ENCODE measurements at places on chromosomes 2 and 18.

DNA sequence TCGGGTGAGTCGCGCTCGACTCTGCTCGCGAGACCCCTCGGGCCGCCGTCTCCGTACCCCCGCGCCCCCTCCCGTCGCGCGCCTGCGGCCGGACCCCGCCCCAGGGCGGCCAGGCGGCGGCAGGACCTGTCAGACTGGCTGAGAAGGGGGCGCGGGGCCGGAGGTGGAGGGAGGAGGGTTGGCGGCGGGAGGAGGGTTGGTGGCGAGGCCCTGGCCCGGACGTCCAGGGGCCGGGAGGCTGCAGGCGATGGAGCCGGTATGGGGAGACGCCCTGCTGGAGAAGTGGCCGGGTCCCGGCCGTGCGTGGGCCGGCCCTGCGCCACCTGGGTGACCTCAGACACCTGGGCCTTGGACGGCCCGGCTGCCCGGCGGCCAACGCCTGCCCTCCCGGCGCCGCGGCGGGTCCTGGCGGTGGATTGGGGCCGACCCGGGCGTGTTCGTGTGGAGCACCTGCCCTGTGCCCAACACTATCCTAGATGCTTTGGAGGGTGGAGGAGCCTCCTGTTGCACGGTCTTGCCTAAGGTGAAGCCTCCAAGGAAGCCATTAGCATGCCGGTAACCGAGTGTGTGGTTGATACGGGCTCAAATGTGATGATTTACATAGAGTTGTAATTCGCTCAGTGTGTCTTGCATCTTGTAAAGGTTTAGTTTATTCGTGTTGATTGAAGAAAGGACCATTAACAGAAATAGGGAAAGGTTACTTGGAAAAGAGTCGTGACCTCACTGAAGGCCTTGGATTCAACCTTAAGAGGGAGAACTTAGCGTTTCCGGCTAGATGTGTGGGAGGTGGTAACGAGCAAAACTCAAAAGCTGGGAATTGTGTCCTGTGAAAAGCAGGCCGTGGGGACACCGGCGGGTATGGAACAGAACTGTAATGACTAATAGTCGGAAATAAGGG is 550 bp downstream of the MYL12B start:
- DNase-seq, result no peak

DNA sequence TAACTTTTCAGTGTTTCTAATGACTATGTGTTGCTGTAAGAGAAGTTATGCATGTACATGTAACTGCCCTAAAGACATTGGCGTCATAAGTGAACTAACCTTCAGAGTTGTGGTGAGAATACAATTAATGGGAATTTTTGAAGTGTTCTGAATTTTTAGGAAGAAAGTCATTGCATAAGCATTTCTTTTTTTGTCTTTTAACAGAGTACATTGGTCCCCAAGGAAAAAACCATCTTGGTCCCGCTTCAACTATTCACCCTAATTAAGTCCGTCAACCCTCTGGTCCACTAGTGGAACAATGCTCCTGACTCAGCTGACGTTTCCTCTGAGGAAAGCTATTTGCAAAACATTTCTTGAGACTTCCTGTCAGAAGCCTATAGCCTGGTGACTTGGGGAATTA is 41.1 kb upstream of the VIT start:
- no peak for DNase-seq

DNA sequence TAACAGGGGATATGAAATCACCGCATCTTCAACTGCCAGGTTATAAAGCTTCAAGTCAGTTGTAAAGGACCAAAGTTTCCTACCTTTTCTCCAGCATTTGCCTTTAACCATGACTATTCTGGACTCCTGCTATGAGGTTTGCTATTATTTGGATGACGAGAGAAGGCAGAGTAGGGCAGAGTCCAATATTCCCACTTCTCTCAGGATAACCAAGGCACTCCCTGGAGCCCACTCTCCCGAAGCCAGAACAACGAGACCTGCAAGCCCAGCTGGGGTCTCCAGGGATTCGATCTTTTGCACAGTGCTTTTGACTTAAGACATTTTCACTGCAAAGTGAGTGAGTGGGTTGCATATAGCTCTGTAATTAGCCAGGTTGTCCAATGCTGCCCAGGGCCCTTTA is 77.1 kb upstream of the ZNF397 start:
- DNase-seq, result no peak

GRCh38 chr2:152696476-152696875 is 20.8 kb downstream of the PRPF40A start:
- DNase-seq, result no peak

GRCh38 chr2:100302585-100302892 is 19.8 kb downstream of the LONRF2 start:
- DNase-seq, result no peak

DNA sequence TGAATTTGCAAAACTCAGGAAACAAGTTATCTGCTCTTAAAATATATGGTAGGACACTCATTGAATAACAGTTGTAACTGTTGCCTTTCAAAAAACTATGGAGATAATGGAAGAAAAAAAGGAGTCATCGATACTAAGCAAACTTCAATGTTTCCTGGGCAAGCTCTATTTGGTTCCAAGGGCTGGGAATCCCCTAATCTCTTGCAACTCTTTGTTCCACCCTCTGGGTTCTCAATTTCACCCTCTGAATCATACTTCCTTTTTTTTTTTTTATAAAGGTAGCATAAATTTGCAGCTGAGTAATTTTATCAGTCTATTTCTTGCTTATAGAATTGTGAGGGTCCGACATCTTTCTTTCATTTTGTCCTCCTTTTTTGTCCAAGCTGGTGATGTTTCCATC is 36.7 kb downstream of the SLC9A4 start:
- DNase-seq, result no peak

GRCh38 chr18:52694804-52695203 is 354.8 kb downstream of the DCC start:
- no peak for DNase-seq

- DNase-seq, result no peak
These were observed 57.7 kb downstream of the BIN1 start for GRCh38 chr2:127048969-127049897.

DNA sequence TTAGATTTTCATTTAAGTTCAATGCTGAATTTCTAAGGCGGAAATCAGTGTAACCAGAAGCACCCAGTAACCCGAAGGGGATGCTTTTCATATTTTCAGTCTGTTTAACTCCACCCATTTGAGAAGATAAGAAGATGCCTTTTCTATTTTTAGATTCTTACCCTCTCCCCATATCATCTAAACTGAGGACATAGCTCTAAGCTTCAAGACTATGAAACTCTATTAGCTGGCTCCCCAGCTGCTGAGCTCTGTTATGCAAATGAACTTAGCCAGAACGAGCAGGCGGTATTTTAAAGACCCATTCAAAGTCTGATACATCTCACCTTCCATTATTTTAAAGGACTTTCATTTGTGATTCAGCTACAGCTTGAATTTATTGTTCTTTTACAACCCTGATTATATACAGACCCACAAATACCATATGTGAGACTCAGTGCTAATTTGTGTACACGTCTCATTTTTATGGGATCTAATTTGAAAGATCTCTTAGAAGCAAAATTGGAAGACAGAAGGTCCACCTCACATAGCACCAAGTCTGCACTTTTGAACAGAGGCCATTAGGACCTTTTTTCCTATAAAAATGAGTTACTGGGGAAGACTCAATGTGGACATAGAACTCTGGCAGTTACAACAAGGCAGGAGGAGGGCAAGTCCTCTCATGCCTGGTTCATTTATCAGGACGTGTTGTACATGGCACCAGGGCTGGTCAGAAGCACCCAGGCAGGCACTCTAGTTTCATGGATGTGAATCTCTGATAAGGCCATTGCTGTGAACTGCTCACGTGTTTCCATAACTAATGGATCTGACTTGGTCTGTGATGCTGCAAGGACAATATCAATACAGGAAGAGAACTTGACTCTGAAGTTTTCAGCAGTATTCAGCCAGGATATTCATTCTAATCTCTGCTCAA is 16.3 kb downstream of the CDC42EP3 start:
- no peak for DNase-seq

DNA sequence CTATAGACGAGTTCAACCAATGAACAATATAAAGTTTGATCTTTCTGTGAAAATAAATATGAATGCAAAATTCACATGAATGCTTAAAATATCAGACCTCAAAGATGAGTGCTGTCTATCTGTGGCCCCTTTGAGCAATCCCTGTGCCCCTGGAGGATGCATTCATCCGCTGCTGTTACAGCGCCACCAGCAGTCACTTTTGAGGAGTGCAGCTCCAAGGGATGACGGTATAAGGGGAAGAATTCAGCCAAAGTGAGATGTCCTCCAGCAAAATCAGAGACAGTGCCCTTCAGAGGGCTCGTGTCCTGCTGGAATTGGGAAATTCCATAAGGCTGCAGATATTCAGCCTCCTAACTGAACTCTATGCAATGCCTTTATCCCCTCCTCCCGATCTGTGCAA is 12.0 kb upstream of the CHRNA1 start:
- DNase-seq, result no peak

GRCh38 chr2:219689676-219690628 is 62.5 kb downstream of the SLC4A3 start:
- no peak for DNase-seq

- no peak for DNase-seq
These were observed 395.2 kb downstream of the BCL11A start for GRCh38 chr2:60158262-60158661.

GRCh38 chr2:45072064-45072861 is 63.0 kb upstream of the SIX2 start:
- DNase-seq, result no peak

DNA sequence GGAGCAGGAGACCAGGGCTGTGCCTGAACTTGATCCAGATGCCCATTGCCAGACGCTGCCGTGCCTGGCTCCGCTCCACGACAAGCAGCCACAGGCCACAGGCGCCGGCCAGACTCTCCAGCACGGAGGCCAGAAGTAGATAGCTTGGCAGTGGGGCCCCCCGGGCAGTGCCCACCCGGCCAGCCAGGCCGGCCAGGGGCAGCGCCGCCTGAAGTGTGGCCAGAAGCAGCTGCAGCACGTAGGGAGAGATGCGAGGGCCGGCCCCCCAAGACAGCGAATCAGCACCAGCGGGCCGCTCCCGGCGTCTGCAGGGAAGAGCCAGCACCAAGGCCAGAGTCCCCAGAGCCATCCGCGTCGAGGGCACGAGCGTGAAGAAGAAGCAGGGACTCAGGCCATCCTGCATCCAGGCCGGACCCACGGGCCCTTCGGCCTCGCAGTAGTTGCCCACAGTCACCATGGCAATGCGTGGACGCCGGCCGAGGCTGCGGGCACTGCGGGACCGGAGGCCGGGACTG is 484 bp downstream of the ABCB6 start:
- DNase-seq, result no peak

DNA sequence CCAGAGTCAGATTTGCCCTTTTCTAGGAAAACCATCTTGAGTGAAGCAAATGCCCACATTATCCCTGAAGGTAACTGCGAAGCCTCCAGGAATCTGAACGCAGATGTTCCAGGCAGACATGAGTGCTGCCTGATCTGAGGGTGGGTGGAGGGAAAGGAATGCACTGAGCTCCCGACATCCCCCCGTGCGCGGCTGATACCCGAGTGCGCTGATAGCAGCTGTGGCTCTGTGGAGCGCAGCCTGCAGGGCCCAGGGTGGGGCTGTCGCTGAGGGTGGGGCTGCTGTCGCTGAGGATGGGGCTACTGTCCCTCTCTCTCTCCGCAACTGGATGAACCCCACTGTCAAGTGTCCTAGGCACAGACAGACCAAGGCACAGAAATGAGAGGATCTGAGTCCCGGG is 82.4 kb downstream of the GFPT1 start:
- no peak for DNase-seq

DNA sequence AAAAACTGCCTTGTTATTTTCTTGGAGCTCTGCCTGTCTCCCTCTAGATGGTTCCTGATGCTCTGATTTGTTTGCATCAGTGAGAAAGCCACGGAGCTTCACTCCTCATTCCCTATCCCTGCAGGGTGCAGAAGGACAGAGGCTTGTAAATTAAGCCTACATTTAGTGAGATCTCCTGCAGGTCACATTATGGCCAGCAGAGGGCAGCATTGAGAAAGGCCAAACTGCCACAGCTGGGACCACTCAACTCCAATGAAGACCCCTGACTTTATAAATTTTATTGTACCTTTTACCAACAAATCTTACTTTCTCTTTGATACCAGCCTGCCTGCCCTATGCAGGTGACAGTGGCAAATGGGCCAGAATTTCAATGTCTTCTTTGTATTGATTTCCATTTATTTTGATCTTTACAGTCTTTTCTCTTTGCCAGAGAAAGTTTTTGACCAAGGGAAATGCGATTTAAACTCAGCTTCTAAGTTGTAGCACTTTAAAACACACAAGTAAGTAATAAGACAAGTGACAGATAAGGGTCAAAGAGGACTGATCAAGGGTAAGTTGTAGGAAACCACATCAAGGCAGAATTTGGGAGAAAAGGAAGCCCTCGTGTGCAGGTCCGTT is 1029.1 kb upstream of the KLHL29 start:
- no peak for DNase-seq

DNA sequence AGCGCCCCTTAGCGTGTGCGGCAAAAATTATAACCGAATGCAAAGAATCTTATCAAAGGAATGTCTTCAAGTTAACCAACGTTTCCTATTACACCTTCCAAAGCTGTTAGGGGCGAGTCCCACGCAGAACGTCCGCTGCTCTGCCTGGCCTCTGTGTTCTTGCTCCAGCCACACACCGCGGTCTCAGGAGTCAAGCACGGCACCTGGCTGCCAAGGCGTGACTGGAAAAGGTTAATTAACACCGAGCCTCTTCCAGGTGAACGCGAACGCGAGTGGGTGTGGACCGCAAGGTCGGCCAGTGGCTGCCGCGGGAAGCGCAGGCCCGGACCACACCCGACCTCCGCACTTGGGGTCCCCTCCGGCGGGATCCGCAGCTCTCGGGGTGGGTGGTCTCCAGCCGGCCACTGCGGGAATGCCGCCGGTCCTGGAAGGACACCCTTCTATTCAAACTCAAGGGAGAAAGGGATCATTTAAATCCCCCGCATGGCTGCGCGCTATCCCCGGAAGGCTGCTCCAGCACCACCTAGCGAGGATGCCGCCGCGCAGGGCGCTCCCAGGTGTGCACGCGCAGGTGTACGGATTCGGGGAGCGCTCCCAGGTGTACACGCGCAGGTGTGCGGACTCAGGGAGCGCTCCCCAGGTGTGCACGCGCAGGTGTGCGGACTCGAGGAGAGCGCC is 830 bp downstream of the CYB5A start:
- DNase-seq, result peak; percentile 27

- DNase-seq, result no peak
These were observed 294.8 kb upstream of the NRP2 start for GRCh38 chr2:205387350-205388055.

DNA sequence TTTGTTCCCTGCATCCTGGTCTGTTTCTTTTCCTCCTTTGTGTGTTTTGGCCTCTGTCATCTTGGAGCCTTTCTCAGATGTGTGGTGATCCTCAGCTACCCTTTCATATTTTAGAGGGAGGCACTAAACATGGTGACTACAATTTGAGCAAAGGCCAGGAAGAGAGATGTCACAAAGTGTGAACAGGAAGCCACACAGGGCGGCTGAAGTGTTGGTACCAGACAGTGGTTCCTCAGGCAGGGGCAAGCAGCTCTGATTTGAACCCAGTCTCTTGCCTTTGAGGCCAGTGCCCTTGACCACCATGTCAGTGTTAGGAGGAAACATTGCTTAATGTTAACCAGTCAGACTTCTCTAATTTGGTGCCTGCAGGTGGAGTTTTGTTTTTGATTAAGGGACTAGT is 9.2 kb downstream of the LRRFIP1 start:
- no peak for DNase-seq

DNA sequence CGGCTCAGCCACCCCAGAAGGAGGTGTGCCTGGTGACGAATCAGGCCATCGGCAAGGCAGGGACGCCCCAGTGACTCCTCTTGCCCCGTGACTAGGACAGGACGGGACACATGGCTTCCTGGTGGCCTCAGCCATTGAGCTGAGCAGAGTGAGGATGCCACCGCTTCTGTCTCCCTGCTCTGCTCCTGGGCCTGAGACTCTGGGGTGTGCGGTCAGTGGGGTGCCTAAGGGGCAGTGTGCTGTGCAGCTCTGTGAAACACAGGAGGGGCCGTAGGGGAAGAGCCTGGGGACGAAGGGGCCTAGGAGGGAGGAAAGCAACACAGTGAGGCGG is 24.3 kb downstream of the IGFBP5 start:
- DNase-seq, result no peak
